ENCODE measurements at places on chromosomes 2 and 18. TPM values are rescaled to one million over a fixed set of nuclear protein-coding genes. Genes with fewer than 3 reads are reported as not detected.

Gene RNASEH1
- total RNA-seq, result 7.4 TPM

Gene VWC2L
- 0.09 TPM for total RNA-seq

Gene CHMP1B
- total RNA-seq, result 10.4 TPM

Gene FAHD2B
- total RNA-seq, result 8.5 TPM

Gene ST8SIA5
- 0.59 TPM for total RNA-seq

Gene ITGA4
- total RNA-seq, result 0.85 TPM

Gene CPLX4
- total RNA-seq, result not detected

Gene CDK5R2
- 1.4 TPM for total RNA-seq

Gene ACMSD
- not detected for total RNA-seq

Gene AP1S3
- total RNA-seq, result 8.5 TPM

Gene CWC22
- total RNA-seq, result 7.4 TPM

Gene C2orf80
- total RNA-seq, result not detected

Gene INHA
- total RNA-seq, result 8.9 TPM

Gene PARD3B
- total RNA-seq, result 16.0 TPM

Gene RAB27B
- total RNA-seq, result 6.8 TPM

Gene EXOC6B
- total RNA-seq, result 11.4 TPM

Gene RAPGEF4
- total RNA-seq, result 6.3 TPM

Gene ACOXL
- not detected for total RNA-seq

All from pancreas (tissue), 10 donors.